Cerebellar cortex (tissue), 1 donor: ENCODE measurements at places on chromosomes 7 and 10.

GRCh38 chr10:79139124-79139835 is 70.5 kb downstream of the ZMIZ1 start:
- no peak for DNase-seq

DNA sequence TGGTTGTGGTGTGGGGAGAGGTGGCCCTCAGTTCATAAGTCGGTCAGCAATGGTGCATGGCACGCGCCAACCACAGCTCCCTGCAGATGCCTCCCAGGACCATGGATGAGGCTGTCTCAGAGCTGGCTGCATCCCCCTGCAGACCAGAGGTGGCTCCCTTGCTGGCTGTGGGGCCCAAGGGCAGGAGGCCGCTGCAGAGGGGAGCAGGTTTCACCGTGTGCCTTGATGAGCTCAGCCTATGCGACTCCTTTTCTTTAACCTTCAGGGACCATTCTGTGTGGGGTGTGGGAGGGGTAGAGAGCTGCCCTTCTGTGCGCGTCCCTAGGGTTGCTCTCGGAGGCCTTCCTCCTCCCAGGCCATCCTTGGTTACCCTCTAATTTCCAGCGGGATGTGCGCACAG is 152.4 kb downstream of the ACTR3B start:
- DNase-seq, result no peak

- no peak for DNase-seq
Measured at GRCh38 chr7:52854681-52855080, 180.8 kb upstream of the POM121L12 start.

DNA sequence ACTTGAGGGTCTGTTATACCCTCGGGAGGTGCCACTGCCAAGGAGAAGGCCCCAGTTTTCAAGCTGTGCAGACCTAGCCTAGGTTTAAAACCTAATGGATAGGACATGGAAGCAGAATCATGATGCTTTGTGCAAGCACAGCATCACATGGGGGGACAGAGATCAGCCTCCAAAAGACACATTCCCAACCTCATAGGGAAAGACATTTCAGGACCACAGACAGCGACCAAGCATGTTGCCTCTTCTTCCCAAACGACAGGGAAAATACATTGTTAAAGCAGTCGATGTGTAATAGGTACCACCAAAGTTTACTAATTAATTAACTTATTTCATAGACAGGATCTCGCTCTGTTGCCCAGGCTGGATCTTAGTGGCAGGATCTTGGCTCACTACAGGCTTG is 573.9 kb downstream of the TCERG1L start:
- no peak for DNase-seq

- DNase-seq, result peak; percentile 54
Measured at GRCh38 chr7:6338551-6339274, 66.3 kb upstream of the CYTH3 start.

DNA sequence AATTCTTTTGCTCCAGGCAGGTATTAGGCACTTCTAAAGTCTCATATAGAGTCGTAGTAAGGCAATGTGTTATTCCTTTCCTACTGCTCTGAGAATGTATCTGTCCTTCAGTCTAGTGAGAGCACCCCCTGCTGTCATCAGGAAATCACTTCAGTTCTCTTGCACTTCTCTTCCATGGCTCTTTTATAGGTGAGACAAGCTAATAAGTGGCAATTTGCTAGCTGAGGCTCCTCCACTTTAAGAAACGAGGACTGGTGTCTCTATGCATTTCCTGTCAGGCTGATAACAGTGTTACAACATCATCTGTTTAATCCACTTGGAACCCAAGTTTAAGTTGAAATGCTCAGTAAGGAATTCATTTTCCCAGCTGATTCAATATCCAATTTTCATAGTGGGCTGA is 350.6 kb downstream of the TFEC start:
- DNase-seq, result peak; percentile 17

- no peak for DNase-seq
Measured at GRCh38 chr7:148915211-148915610, 31.1 kb upstream of the EZH2 start.

GRCh38 chr7:64619705-64620104 is 46.2 kb upstream of the ZNF107 start:
- no peak for DNase-seq

DNA sequence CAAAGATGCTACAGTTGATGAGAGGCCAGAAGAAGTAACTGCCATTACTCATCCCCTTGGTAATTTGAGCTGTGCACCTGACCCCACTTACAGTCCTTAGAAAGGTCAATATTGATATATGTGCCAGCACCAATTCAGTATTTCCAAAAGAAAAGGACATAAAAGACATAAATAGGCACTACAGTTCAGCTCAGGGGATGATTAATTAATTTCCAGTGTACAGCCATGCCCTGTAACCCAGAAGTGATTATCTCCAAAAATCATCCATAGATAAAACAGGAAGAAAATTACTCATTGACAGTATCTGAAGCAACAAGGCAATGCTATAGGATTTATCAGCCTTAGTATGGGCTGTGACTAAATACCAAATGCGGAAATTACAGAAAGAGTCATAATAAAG is 82.4 kb downstream of the PHYHIPL start:
- no peak for DNase-seq

GRCh38 chr7:17651341-17651740 is 289.0 kb downstream of the SNX13 start:
- no peak for DNase-seq

DNA sequence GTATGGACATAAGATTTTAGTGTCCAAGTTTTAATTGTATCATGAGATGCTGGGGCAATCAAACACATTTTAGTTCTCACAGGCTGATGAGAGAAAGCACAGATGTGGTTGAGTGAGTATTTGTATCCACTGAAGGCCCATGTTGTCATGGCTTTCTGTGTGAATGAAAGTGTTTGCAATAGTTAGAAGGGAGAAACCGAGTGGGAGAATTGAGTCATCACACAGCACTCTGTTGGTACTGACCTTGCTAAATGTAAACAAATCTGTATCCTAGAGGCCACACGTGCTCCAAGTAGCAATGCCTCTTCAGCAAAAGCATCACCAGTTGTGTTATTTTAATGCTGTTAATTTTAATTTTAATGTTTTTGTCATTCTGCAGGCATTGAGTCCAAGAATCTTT is 121.2 kb downstream of the EMX2 start:
- DNase-seq, result no peak

DNA sequence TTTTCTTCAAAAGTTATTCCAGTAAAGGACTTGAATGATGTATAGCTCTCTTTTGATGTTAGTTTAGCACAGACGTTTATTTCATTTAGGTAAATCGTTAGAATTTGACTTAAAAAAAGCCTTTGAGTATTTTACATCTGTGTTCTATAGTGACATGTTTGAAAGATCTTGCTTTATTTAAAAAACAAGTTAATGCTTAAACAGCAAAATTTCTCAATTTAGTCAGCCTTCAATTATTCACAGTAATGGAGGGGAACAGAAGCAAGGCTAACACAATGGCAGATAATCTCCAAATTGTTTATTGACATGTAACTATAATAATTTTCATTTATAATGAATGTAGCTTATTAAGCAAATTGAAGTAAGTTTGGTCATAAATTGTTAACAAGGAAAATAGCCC is 63.5 kb downstream of the MKLN1 start:
- no peak for DNase-seq

- no peak for DNase-seq
Measured at GRCh38 chr7:108809356-108809755, 239.7 kb downstream of the DNAJB9 start.

- DNase-seq, result no peak
Measured at GRCh38 chr10:61793760-61794703, 107.5 kb upstream of the ARID5B start.

DNA sequence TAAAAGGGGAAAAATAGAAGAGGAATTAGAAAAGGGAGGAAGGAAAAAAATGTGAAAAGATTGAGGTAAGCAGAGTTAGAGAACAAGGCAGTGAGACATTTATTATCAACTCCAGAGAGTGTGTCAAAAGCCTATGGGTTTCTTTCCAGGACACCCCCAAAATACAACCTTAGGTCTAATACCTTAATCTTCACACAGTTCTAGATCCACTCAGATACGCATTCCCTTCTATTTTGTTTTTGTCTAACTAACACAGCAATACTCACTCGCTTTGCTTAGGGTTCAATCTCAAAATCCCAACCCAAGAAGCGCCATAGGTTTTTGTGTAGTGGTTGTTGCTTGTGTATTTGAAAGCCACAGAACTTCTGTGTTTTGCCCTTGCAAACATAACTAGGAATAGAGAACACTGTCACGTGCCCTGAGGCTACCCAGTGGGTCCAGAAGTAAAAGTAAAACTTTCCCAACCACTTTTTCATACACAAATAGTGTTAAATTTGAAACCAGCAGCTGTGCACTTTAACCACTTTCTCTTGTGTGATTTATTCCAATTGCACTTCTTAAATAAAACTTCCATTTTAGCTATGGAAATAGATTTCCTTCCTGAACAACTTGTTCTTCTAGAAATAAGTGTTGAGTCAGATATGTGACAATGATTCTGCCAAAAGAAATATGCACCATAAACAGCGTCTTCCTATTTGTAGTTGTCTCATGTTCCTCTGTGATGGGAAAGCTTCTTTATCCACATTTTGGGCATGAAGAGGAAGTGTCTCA is 414.7 kb upstream of the GHITM start:
- DNase-seq, result no peak

DNA sequence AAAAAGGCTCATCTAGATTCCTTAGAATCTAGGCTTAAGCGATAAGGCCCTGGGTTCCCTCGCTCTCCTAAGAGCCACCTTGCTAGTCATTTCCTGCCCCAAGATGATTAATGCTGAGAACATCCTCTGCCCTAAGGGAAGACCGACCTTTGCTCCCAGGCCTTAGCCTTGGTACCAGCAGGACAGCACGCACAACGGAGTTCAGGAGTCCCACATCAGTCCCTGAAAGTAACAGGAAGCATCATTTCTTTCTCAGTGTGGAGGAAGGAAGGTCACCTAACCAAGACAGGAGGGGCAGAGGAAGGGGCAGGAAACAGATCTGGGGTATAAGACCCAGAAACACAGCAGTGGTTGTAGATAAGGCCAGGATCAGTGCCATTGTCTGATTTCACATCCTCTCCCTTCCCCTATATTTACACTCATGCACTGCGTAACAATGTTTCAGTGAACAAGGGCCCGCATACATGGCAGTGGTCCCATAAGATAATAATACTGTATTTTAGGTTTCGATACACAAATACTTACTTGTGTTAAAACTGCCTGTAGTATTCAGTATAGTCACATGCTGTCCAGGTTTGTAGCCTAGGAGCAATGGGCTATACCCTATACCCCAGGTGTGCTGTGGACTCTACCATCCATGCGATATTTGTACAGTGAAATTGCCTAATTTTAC is 8.1 kb upstream of the FAM107B start:
- no peak for DNase-seq

DNA sequence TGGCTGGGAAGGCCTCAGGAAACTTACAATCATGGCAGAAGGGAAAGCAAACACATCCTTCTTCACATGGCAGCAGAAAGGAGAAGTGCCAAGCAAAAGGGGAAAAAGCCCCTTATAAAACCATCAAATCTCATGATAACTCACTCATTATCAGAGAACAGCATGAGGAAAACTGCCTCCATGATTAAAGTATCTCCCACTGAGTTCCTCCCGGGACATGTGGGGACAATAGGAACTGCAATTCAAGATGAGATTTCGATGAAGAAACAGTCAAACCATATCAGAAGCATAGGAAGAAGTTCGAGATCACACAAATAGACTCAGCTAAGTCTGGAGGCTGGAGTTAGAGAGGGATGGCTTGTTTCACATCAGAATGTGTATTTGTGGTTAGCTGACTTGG is 869.4 kb upstream of the PHF14 start:
- no peak for DNase-seq

GRCh38 chr7:136062625-136063325 is 85.6 kb upstream of the MTPN start:
- DNase-seq, result peak; percentile 23

GRCh38 chr10:88991899-88992320 is 1.3 kb downstream of the FAS start:
- no peak for DNase-seq

DNA sequence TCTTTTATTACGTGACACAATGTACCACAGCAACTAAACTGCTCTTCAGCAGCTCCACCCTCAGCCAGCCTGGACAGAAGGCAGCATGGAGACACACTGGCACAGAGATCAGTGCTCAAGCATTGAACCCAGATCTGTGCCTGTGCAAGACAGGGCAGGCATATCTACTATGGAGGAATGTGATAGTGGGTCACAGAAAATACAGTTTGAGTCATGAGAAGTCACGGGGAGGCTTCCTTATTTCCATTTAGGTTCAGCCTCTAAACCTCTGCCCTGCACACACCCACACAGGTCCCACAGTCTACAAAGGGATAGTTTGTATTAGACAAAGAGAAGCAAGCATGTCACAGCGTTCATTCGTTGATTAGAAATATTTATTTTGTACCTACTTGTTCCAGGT is 187.4 kb upstream of the AGR3 start:
- no peak for DNase-seq
